ENCODE measurements at places on chromosomes 7 and 10.

GRCh38 chr10:123911866-123912265, 20.3 kb upstream of the CPXM2 start:
- DNase-seq = no peak

GRCh38 chr7:14851610-14852009, 50.9 kb downstream of the DGKB start:
- no peak for DNase-seq

DNA sequence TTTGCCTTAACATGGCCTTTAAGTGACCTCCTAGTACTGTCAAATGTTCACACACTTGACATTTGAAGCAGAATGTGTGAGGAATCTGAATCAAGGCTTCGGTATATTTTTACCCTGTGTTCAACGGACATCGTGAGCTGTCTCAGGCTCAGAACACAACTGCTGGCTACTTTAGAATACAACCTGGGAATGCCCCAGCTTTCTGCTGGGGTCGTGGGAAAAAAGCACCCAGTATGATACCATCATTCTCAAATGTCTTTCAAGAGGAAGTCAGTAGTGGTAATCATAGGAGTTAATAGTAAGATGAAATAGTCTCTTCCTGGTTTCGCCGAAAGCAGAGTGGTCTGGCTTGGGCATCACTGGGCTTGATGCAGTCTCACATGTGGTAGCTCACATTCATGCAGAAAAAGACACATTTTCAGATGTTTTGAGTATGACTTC, 67.2 kb downstream of the CREB5 start:
- DNase-seq = no peak

- no peak for DNase-seq
Measured at GRCh38 chr7:2800931-2801688, 43.0 kb downstream of the GNA12 start.

DNA sequence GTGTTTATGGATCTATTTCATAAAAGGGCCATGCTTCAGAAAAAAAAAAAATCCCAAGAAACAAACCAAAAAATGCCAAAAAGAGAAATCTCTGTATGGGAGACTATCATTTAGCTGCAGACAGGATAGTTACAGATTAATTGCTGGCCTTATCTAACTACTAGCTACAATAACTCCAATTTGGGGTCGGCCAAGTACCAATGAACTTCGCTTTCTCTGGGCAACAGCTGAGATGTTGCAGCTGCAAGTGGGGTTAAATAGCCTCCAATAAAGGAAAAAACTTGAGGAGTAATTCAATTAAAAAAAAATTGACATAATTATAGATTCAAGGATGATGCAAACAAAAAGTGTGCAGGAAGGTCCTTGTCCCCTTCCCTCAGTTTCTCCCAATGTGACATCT, 73.6 kb downstream of the PFKFB3 start:
- DNase-seq = no peak

DNA sequence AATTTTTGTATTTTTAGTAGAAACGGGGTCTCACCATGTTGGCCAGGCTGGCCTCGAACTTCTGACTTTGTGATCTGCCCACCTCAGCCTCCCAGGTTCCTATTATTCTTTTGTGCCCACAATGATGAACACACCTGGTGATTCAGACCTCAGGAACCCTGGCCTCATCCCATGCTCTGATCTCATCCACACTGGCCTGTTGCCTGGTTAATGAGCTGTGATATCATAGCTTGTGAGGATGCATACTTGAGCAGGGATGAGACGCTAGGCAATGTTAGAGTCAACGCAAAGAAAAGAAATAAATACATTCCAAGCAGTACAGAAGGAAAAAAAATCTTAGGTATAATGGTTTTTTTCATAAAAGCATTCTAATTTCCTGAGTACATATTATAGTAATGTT, 82.4 kb upstream of the RNF32 start:
- DNase-seq = no peak

DNA sequence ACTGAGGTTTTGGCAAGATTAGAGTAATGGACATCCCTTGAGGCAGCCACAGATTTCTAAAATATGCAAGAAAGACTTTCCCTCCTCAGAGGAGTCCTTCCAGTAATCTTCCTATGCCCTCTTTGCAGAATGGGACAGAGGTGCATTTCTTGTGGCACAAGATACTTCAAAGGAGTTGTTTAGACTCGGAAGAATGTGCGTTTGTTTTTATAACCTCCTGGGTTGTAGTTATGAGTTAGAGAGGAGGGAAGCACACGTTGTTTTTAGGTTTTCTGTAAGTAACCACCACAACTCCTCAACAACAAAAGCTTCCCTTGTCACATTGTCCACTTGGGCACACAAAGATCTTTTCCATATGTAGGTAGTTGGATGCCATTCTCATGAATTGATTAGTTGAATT, 78.1 kb upstream of the GLI3 start:
- DNase-seq = no peak

DNA sequence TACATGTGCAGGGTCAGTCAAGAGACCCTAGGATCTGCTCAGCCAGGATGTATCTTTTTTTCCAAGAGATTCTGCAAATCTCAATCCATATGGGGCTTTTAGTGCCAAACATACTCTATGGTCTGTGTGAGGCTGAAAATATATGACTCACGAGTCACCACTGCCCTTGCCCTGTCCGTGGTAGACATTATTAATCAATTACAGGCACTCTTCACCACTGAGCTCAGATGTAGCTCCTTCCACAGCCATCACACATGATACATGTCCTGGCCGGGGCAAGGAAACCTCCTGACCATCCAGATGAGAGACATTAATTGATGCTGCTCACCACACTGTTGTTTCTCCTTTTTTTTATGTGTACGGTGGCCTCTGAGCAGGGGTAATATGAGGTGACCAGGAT, 90.2 kb upstream of the RET start:
- DNase-seq = no peak

GRCh38 chr10:43263551-43264343, 3.1 kb downstream of the RASGEF1A start:
- DNase-seq = no peak

DNA sequence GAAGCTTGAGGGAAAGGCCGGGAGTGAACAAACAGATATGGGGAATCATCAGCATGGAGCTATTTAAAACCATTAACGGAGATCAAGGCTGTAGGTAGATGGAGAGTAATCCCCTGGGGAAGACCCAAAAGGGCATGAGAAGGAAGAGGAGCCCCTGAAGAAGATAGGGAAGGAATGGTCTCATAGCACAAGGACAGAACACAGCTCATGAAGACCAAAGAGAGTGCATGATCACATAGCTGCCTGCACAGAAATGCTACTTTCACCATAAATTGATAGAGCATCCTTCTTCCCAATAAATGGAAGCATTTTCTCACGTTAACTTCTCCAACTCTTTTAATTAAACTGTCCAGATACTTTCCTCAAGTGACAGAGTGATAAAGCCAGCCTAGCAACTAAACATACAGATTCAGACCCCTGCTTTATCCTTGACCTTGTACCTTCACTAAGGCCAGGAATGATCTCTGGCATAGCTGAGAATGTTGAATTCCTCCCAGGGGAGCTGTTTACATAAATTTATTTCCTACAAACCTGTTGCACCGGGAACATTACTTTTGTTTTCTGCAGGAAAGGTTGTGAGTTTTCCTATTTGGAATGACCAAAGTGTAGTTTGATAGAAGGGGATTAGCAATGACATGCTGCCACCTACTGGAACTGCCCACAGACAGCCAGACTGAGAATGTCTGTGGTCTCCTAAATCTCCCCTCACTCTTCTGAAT, 110.8 kb upstream of the LRGUK start:
- no peak for DNase-seq

GRCh38 chr10:123618224-123618623, 47.9 kb upstream of the GPR26 start:
- DNase-seq = no peak

GRCh38 chr7:158072991-158073730, 514.5 kb downstream of the PTPRN2 start:
- DNase-seq = no peak

GRCh38 chr7:121878918-121879464, 6.0 kb downstream of the PTPRZ1 start:
- no peak for DNase-seq

DNA sequence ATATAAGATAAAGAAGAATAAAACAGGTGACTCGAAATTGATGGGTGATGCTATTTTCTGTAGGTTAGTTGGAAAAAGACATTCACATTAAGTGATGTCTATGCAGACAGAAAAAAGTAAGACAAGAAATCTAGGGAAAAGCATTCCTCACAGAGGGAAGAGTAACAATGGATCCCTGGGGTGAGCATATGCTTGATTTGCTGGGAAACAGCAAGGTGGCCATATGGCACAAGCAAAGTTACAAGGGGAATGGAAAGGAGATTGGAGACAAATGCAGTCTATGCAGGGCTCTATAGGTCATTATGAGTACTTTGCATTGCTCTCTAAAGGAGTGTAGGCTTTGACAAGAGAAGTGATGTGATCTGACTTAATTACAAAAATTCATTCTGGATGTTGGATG, 90.9 kb upstream of the ZNF804B start:
- DNase-seq = no peak

GRCh38 chr7:99061001-99061776, 82.7 kb downstream of the SMURF1 start:
- no peak for DNase-seq

DNA sequence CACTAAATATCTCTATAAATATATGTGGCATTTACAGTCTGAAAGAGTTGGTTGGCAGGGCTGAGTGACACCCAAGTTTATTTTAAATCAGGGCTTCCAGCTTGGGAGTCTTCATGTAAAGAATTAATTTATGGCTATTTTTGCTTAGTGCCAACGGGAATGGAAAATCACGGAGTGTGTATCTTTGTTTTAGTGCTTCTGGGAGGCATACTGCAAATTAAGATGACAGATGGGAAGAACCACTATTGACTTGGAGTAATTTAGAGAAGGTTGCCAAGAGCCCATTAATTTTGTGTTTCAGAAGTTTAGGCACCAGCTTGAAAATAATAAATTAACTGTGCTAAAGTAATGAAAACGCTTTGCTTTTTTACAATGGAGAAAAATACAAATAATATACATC, 135.2 kb downstream of the GPR37 start:
- DNase-seq = no peak

GRCh38 chr7:16298221-16298620, 123.1 kb downstream of the CRPPA start:
- DNase-seq = no peak

DNA sequence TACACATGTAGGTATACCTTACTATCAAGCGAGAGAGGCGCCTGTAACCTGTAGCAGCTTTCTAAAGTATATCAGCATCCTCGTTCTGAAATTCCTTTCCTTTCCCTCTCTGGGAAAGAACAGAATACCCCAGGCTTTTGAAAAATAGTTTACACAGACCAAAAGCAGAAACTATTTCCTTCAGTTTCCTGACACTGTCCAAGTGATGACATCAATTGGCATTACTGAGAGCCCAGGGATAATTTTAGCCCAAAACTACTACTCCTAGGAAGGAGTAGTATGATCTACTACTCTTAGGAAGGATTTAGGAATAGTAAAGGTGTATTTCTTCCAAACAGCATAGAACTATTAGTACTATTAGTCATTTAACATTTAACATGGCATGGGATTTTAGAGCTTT, 6.0 kb downstream of the GNG11 start:
- DNase-seq = no peak

- DNase-seq = no peak
Measured at GRCh38 chr10:132222726-132223125, 36.0 kb downstream of the DPYSL4 start.

- no peak for DNase-seq
Measured at GRCh38 chr10:9951481-9952257, 1066.0 kb upstream of the CELF2 start.

GRCh38 chr7:16677978-16678494, 32.1 kb downstream of the BZW2 start:
- no peak for DNase-seq

- peak; percentile 21 for DNase-seq
Measured at GRCh38 chr7:25124465-25125136, 459 bp downstream of the CYCS start.

DNA sequence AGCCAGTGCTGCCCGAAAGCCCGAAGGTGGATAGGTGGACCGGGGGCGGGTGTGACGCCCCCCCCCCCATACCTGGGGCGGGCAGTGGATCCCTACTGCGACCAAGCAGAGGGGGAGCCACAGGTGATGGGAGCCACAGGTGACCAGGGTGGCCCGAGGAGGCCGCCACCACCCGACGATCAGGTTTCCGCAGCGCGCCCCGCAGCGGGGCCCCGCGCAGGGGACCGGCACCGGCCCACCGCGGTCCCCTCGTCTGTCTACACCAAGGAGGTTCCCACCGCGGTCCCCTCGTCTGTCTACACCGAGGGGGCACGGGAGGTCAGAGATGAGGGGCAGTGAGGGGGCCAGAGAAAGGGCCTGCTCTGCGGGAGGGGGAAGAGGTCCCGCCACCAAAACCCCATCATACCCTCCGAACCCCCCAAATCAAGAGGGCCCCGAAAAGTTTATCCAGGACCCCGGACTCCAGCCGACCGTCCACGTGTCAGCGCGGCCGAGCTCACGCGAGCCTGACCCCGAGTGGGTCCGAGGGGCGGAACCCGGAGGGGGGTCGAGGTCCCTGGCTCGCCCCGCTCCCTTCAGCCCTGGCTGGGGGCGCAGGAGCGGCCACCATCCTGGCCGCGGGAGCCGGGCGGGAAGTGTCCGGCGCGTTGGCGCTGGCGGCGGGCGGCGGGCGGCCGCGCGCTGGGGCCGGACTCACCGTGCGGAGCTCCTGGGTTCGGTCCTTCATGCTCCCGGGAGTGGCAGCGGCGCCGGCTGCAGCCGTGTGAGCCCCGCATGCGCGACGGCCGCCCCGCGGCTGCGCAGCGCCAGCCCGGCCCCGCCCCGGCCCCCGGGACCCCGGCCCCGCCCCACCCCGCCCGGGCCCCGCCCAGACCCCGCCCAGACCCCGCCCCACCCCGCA, at the start of gene STX1A:
TSS of gene STX1A (minus strand) at position 765 of the 901 bp plus-strand sequence. CDS start at position 727, 38 bp downstream.
- DNase-seq = peak; percentile 73

DNA sequence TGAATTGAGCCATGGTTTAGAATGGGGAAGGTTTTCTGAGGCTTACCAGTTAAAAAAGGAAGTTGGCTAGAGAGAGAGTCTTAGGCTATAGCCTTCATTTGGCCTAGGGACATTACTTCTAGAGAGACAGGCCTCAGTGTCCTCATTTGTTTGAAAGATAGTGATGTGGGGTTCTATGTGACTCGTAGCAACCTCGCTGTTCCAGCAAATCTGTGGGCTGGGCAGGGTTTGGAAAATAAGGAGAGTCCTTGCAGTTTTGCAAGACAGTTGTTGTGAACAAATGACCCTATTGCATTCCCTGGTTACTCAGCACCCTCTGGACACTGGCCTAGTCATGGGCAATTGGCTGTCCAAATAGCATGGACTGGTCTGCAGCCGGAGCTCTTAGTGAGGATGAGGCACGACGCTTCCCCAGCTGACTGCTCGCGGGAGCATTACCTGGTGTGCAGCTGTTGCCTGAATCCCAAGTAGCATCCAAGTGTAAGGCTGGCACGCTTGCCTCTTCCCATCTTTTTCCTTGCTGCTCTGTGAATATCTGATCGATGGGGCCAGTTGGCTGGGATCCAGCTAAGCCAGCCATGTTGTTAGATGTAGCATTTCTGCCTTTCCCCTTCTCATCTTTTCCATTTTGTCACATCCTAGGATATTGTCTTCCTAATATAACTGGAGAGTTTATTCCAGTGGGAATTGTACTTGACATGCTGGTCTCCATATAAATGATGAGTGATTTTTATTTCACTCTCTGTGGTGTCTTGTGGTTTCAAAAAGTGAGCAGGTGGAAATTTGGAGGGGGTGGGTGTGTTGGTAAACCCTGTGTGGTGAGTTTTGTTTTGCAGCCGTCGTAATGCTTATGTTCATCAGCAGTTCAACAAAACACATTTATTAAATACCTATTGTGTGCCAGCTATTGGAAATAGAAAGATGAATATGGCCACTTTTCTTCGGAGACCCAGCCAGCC, 99.8 kb downstream of the SND1 start:
- no peak for DNase-seq
